ENCODE measurements at places on chromosomes 13 and 19. TPM values are rescaled to one million over a fixed set of nuclear protein-coding genes. Genes with fewer than 3 reads are reported as not detected.

Gene GATAD2A
- 101 TPM for total RNA-seq

DNA sequence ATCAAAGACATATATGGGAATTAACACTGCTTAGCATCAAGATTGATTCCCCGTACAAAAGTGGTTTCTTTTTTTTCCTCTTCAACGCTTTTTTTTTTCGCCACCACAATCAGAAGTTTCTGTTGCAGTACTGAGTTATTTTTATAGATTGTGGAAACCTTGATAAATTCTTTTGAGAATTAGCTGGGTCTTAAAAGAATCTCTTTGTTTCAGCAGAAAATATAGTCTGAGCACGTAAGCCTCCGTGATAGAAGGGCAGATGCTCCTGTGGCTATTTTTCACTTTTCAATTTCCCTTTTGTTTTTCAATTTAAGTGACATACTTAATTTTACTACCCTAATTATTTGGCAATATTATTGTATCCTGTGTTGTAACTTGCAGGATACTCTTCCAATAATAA is 531.8 kb downstream of the DCT start:
- DNase-seq: no peak

DNA sequence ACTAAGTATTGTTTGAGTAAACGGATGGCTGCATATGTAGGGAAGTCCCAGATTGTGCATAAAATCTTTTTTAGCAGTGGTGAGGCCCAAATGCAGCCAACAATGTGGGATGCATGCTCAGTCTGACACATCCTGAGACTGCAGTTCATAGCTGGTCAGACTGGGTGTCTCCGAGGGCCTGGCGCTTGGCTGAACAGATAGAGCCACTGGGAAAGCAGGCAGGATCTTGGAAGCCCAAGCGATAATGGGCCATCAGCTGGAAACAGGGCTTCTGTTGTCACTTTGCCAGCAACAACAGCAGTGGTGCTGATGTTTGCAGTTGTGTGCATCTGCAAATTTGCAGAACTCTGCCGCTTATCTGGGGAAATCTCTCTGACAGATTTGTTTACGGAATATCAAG is 36.1 kb downstream of the MTUS2 start:
- DNase-seq: no peak

DNA sequence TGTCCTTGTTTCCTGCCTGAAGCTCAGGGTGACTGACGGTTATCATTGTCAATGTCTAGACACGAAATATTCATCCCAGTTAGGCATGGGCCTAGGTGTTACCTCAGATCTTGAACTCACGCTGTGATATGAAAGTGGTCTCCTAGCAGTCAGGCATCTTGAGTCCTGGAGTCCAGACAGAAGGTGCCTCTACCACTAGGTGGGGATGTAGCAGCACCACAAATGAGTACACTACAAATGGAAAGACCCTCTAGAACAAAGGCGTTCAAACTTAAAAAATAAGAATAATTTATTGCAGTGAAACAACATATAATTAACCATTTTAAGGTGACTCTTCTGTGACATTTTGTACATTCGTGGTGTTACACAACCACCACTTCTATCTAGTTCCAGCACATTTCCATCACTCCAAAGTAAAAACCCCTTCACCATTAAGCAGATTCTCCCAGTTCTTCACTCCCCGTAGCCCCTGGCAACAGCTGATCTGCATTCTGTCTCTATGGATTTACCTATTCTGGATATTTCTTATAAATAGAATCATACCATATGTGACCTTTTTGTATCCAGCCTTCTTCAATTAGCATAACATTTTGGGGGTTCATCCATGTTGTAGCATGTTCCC is 11.9 kb upstream of the FRY start:
- peak; percentile 15 for DNase-seq

DNA sequence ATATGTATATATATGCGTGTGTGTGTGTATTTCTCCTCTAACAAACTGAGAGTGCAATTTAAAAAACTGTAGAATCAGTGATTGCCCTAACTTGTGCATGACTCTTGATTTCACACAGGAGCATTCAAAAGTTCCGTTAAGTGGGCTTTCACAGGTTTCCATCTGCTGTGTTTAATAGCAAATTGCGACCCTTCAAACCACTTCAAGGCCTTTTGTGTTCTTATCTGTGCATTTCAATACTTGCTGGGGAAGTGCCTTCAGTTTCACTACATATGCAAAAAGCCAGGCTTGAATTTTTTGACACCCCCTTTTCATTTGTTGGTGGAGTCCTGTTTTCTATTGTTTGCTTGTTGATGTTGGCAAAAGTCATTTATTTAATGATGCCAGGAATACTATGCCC is 158.0 kb downstream of the TM9SF2 start:
- no peak for DNase-seq

- no peak for DNase-seq
These were observed 288.7 kb downstream of the FOXO1 start for GRCh38 chr13:40377783-40378182.

GRCh38 chr13:51249255-51249654 is 27.1 kb downstream of the FAM124A start:
- no peak for DNase-seq

DNA sequence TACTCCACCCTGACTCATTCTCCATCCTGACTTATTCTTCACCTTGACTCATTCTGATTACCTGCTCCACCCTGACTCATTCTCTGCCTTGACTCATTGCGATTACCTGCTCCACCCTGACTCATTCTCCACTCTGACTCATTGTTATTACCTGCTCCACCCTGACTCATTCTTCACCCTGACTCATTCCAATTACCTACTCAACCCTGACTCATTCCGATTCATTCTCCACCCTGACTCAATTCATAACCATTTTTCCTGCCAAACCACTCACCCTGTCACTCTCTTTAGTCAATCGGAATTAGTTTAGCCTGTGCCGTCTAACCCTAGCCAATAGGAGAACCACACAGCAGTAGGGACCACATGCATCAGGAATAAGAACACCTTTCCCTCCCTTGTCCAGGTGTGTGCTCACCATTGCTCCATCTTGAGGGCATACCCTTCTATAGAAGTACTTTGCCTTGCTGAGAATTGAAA is 1227.4 kb upstream of the PCDH20 start:
- no peak for DNase-seq

DNA sequence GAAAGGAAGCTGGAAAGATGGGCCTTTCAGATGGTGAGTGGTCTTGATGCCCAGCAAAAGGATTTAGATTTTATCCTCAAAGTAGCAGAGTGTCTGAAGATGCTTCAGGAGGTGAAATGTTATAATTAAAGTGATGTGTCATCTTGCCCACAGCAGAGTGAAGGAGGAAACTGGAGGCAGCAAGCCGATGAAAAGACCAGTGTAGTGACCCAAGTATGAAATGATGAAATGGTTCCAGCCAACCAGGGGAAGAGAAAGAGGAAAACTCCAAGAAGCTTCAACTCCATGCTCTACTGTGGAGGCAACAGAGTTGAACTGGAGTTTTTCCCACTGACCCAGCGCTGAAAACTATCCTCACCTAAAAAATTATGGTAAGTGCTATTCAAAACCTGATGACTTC is 66.7 kb downstream of the FOXO1 start:
- DNase-seq: no peak

- no peak for DNase-seq
These were observed 829 bp downstream of the B3GLCT start for GRCh38 chr13:31200637-31200971.

DNA sequence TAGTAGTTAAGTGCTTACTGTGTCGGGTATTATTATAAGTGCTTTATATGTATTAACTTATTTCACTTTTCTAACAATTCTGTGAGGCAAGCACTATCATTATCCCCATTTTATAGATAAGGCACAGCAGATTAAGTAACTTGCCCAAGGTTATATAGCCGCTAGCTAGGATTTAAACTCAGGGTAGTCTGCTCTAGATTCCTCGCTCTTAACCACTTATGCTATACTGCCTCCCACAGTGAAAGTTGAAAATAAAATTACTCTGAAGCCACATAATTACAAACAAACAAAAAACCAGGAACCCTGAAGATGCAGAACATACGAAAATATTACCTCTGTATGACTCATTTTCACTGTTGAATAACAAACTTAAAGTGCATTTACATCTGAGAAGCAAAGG is 3.9 kb downstream of the TEX30 start:
- no peak for DNase-seq

DNA sequence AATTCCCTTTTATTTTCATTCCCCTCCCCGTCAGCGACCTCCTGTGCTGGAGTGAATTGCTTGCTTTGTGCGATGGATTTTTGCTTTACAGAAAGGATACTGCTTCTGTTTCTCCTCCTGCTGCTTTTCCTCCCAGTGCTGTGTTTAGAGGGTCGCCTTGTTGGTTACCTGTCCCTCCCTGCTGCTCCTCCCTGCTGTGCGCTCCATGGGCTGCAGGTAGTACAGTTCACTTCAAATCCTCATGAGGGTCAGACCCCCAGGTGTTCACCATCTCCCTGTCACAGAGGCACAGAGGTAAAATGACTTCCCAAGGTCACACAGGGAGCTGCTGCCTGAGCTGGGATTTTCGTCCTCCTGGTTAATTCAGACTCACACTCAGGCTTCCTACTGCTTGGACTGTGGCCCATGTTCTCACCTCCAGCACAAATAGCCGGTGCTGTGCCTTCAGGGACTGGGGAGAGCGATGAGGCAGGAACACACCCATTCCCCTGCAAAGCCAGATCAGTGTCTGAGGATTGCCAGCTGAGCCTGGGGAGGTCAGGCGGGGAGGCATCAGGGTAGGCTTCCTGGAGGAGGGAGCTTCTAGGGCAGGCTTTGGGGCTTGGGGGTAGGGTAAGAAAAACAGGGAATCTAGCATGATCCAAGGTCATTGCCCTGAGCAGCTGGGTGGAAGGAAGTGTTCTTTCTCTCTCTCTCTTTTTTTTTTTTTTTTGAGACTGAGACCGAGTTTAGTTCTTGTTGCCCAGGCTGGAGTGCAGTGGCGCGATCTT is 14.4 kb downstream of the BICRA start:
- no peak for DNase-seq

DNA sequence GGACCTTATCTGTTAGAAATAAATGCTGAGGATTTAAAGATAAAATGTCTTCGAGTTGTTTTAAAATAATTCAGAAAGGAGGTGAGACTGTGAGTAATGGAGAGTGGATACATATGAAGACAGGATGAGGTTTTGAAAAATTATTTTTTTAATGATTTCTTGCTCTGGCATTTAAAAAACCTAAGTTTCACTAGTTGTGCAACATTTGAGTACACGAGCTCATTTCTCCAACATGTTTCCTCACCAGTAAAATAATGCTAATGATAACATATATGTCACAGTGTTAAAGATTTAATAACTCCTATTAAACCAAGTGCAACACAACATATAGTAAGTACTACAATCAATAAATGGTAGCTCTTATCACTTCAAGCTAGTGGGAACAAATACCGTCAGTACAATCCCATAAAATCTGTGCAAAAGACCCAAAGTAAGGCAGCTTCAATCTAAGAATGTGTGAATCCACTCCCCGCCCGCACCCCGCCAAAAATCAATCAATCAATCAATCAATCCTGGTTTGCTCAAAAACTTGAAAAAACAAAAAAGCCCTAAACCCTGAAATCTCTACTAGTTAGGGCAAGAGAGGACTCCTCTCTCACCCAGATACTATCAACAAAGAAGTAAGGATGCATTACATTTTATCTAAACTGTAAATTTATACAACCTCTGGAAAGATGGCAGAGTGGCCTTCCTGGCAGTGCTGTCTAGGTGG is 1.3 kb downstream of the ALG5 start:
- DNase-seq: no peak

Gene ZNF816
- 29.6 TPM for total RNA-seq

DNA sequence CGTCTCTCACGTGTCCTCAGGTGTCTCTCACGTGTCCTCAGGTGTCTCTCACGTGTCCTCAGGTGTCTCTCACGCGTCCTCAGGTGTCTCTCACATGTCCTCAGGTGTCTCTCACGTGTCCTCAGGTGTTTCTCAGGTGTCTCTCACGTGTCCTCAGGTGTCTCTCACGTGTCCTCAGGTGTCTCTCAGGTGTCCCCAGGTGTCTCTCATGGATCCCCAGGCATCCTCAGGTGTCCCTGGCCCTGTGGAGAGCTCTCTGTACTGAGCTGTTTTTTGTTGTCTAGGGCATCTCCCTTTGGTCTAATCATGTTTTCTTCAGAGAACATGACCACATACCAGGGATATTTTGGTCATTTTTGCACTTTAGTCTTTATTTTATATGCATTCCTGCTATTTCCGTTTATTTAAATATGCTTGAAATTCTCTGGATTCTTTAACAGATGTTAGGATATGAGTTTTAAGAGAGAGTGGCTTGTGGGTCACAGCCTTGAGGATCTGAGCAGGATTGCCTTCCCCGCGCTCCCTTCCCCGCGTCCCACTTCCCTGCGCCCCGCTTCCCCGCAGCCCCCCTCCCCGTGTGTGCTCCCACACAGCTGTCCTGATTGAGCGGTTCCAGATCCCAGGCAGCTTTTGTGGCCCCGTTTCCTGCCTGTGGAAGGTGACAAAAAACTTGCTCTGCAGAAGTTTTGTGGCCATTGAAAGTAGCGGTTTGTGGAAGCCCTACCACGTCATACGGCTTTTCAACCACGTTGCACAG is 31.9 kb downstream of the ATP4B start:
- no peak for DNase-seq

DNA sequence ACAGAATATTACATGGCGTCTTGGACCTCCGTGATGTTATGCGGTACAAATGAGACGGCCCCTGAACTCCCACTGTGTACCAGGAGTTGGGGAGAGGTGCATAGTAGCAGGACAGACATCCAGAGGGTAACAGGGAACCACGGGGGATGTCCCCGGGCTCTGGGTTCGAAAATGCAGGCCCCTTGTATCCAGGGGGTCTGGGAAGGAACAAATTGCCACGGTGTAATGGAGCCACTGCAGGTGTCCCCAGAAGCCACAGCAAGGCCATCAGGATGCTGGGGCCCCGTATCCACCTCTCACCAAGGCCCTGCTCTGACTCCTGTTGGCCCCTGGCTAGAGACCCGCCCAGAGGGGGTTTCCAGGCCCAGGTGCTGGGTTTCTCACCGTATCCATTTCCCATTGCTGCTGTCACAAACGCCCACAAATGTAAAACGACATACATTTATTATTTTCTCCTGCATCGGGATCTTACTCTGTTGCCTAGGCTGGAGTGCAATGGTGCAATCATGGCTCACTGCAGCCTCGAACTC is 77.8 kb downstream of the INSR start:
- no peak for DNase-seq

Gene NACC1
- total RNA-seq: 34.1 TPM

DNA sequence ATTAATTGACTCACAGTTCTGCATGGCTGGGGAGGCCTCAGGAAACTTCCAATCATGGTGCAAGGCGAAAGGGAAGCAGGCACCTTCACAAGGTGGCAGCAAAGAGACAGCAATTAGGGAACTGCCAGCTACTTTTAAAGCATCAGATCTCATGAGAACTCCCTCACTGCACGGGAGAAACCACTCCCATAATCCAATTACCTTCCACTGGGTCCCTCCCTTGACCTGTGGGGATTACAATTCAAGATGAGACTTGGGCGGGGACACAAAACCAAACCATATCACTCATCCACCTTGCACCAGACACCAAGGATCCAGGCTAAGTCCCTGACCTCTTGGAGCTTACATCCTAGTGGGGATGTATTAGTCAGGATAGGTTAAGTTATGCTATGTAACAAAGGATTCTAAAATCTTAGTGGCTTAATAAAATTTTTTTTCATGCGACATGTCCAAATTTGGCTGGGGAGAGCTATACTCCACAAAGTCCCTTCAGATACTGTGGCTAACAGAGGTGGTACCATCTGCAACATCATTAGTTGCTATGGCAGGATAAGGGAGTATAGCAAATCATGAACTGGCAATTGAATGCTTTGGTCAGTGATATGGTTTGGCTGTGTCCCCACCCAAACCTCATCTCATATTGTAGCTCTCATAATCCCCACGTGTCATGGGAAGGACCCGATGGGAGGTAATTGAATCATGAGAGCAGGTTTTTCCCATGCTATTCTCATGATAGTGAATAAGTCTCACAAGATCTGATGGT is 8.3 kb upstream of the FAM187B start:
- peak; percentile 36 for DNase-seq

Gene SIGLEC10
- total RNA-seq: 0.12 TPM

Gene SMAD9
- not detected for total RNA-seq
